ENCODE measurements at places on chromosomes 5 and 9.
A peak's percentile ranks its signal among the peaks of the same experiment; 100 is the strongest.

GRCh38 chr5:116543501-116543900 is 31.1 kb downstream of the SEMA6A start:
- H3K27me3 ChIP-seq, result peaks cover 2% of the 10 kb centered on the region
- no peak overlapping the region for H3K27ac ChIP-seq
- no peaks in the 10 kb centered on the region for H3K36me3 ChIP-seq
- H3K4me1 ChIP-seq, result no peaks in the 10 kb centered on the region
- H3K4me3 ChIP-seq, result no peak overlapping the region
- no peak for DNase-seq

GRCh38 chr9:112792670-112793069 is 42.1 kb downstream of the SNX30 start:
- no peaks in the 10 kb centered on the region for H3K36me3 ChIP-seq
- no peaks in the 10 kb centered on the region for H3K4me1 ChIP-seq
- H3K4me3 ChIP-seq, result no peak overlapping the region
- no peaks in the 10 kb centered on the region for H3K27me3 ChIP-seq
- H3K27ac ChIP-seq, result no peak overlapping the region

GRCh38 chr5:158382473-158382872 is 523.5 kb upstream of the CLINT1 start:
- peak; percentile 1 for DNase-seq
- no peaks in the 10 kb centered on the region for H3K27me3 ChIP-seq
- H3K27ac ChIP-seq, result no peak overlapping the region
- H3K36me3 ChIP-seq, result no peaks in the 10 kb centered on the region

DNA sequence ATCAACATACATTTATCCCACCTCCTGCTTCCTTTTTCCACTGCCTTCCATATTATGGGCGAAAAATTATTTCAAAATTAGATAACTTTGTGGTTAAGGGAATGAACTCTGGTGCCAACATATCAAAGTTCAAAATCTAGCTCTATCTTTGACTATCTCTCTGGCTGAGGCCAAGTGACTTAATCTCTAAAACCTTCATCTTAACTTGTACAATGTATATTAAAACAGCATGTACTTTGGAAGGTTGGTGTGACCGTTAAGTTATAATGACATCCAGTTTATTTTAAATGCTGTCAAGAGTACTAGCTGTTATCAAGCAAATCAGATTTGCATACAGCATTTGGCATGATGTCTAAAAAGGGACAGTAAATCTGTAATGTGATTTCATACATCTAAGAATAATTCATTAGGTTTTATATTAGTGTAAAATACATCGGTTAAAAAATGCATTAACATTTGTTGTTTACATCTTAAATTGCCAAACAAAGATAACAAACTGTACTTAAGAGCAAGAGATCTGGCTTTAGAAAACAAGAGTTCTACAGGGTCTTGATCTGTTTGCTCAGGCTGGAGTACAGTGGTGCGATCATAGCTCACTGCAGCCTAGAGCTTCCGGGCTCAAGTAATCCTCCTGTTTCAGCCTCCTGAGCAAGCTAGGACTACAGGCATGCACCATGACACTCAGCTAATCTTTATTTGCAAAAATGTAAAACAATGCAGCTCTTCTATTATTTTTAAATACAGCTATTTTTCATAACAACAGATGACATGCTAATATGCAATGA is 102.8 kb downstream of the CDH18 start:
- no peaks in the 10 kb centered on the region for H3K36me3 ChIP-seq
- no peak overlapping the region for H3K4me3 ChIP-seq
- H3K4me1 ChIP-seq, result no peaks in the 10 kb centered on the region
- H3K27ac ChIP-seq, result no peak overlapping the region

DNA sequence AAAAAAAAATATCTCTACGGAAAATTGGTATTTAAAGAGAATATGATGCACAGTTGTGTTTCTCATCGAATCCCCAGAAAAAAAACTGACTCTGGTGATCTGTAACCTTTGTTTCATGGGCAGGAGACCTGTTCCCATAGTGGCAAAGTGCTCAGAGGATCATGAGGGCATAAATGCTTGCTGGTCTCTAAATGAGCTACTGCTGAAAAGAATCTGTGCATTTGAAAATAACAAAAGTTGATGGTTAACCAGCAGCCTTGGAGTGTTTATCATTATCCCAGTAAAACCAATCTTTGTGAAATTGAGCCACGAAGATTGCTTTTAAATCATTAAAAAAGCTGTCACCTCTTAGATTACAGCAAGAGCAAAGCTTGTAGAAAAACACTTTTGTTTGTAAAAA is 775.4 kb downstream of the MTRR start:
- H3K27me3 ChIP-seq, result no peaks in the 10 kb centered on the region
- no peak overlapping the region for H3K27ac ChIP-seq
- H3K4me3 ChIP-seq, result no peak overlapping the region
- no peak for DNase-seq

DNA sequence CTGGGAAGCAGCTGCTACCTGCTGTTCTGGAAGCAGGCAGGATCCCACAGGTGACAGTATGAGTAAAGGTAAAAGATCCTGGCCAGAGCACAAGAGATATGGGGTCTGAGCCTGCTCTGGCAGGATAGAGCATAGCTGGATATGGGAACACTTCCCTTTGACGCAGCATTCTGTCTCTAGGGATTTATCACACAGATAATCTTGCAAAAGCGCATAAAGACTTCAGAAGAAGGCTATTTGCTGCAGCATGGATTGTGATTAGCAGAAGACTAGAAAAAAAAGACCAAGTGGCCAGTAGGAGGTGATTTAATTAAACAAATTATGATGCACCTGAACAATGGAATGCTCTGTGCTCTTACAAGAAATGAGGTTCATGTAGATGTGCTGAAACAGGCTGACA is 52.4 kb upstream of the PWWP2A start:
- no peaks in the 10 kb centered on the region for H3K36me3 ChIP-seq
- DNase-seq, result peak; percentile 50
- no peak overlapping the region for H3K4me3 ChIP-seq
- peaks cover 35% of the 10 kb centered on the region for H3K4me1 ChIP-seq
- H3K27ac ChIP-seq, result no peak overlapping the region

- H3K36me3 ChIP-seq, result no peaks in the 10 kb centered on the region
- H3K27ac ChIP-seq, result no peak overlapping the region
- H3K4me1 ChIP-seq, result no peaks in the 10 kb centered on the region
- no peaks in the 10 kb centered on the region for H3K27me3 ChIP-seq
- H3K4me3 ChIP-seq, result no peak overlapping the region
Observed at GRCh38 chr9:138016406-138017187, 139.0 kb downstream of the CACNA1B start.

DNA sequence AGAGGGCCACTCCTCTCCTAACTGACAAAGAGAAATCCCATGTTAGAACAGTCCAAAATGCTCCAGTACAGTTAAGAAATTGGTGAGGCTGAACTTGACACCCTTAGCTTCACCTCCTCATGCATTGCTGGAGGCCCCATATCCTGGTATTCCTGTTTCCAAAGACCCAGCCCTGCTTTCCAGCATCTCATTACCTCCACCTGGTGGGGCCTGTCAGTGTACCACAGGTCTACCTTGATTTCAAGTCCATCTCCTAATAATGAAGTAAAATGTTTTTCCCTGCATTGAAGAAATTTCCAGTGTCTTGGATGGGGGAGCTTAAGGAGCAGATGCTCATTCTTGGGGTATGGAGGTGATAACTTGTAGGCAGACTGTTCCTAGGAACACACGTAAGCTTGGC is 70.6 kb upstream of the S1PR3 start:
- H3K4me3 ChIP-seq, result no peak overlapping the region
- H3K27ac ChIP-seq, result no peak overlapping the region
- no peaks in the 10 kb centered on the region for H3K27me3 ChIP-seq
- no peak for DNase-seq
- no peaks in the 10 kb centered on the region for H3K4me1 ChIP-seq

- peaks cover 6% of the 10 kb centered on the region for H3K4me1 ChIP-seq
- no peak overlapping the region for H3K27ac ChIP-seq
- no peaks in the 10 kb centered on the region for H3K36me3 ChIP-seq
- no peak overlapping the region for H3K4me3 ChIP-seq
- no peaks in the 10 kb centered on the region for H3K27me3 ChIP-seq
Observed at GRCh38 chr5:16507716-16508115, 42.1 kb upstream of the ZNF622 start.

GRCh38 chr5:178074266-178074952 is 38.9 kb upstream of the N4BP3 start:
- H3K27me3 ChIP-seq, result no peaks in the 10 kb centered on the region
- H3K36me3 ChIP-seq, result no peaks in the 10 kb centered on the region
- no peak overlapping the region for H3K4me3 ChIP-seq
- no peaks in the 10 kb centered on the region for H3K4me1 ChIP-seq
- no peak overlapping the region for H3K27ac ChIP-seq

DNA sequence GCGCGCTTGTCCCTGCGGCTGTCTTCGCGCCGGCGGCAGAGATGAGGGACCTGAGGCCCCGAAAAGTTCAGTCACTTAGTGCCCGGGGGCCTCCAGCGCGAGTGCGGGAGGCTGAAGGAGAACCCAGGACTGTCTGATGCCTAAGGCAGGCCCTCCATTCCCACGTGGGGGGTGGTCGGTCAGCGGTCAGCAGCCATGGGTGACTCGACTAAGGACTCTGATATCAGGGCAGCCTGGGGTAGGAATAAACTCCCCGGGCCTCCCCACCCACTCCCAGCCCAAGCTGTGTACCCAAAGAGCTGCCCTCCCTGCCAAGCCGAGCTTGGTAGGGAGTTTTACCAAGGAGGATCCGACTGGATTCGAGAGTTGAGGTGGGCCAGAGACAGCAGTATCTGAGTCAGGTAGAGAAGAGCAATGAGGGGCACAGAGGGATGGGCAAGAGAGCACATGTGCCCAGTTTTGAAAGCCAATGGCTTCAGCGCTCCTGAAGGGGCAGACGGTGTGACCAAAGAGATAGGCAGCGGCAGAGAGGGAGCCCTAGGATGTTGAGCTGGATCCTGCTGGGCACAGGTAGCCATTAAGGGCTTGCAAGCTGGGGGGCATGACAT is 787 bp downstream of the FGFR4 start:
- H3K4me1 ChIP-seq, result peaks cover 22% of the 10 kb centered on the region
- peak overlapping the region; percentile 57 for H3K27ac ChIP-seq
- H3K4me3 ChIP-seq, result peak overlapping the region; percentile 57

GRCh38 chr9:96478829-96479371 is 28.9 kb downstream of the HABP4 start:
- H3K27ac ChIP-seq, result no peak overlapping the region
- peaks cover 18% of the 10 kb centered on the region for H3K4me1 ChIP-seq
- peak; percentile 41 for DNase-seq
- no peaks in the 10 kb centered on the region for H3K36me3 ChIP-seq
- H3K27me3 ChIP-seq, result no peaks in the 10 kb centered on the region

- DNase-seq, result peak; percentile 2
- H3K27ac ChIP-seq, result no peak overlapping the region
- no peaks in the 10 kb centered on the region for H3K27me3 ChIP-seq
- no peak overlapping the region for H3K4me3 ChIP-seq
- no peaks in the 10 kb centered on the region for H3K4me1 ChIP-seq
Observed at GRCh38 chr5:126385524-126386502, 37.4 kb upstream of the GRAMD2B start.

- peaks cover 4% of the 10 kb centered on the region for H3K36me3 ChIP-seq
- H3K27ac ChIP-seq, result peak overlapping the region; percentile 68
- no peaks in the 10 kb centered on the region for H3K27me3 ChIP-seq
Observed at GRCh38 chr9:122946461-122947005, 5.7 kb downstream of the RABGAP1 start.

DNA sequence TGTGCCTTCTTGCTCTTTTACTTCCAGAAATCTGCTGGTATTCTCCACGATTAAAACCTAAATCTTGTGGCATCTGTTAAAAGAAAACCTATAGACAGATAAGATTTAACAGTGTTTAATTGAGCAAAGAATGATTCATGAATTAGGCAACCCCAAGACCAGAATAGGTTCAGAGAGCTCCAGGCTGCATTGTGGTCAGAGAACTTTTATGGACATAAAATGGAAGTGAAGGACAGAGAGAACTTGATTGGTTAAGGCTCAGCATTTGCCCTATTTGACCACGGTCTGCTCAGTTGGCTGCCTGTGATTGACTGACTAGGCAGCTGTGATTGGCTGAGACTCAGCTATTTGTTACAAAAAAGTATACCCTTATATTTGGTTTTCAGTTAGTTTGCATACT is 10.4 kb upstream of the SLC36A2 start:
- H3K36me3 ChIP-seq, result no peaks in the 10 kb centered on the region
- H3K27me3 ChIP-seq, result no peaks in the 10 kb centered on the region
- no peak for DNase-seq
- H3K4me1 ChIP-seq, result no peaks in the 10 kb centered on the region
- no peak overlapping the region for H3K27ac ChIP-seq

Measured in A673 (cell line).